Left lung (tissue), 14 donors: ENCODE measurements at places on chromosomes 11 and 22. TPM values are rescaled to one million over a fixed set of nuclear protein-coding genes. Genes with fewer than 3 reads are reported as not detected.

- no peaks in the 10 kb centered on the region for H3K36me3 ChIP-seq
- H3K27ac ChIP-seq = peak overlapping the region; percentile 56
- no peak overlapping the region for H3K4me3 ChIP-seq
- peaks cover 7% of the 10 kb centered on the region for H3K4me1 ChIP-seq
Measured at GRCh38 chr11:124898263-124898680, 607 bp upstream of the ROBO4 start.

GRCh38 chr11:37323843-37324242 is 725.8 kb upstream of the RAG2 start:
- DNase-seq = no peak
- no peaks in the 10 kb centered on the region for H3K36me3 ChIP-seq
- H3K4me1 ChIP-seq = no peaks in the 10 kb centered on the region
- H3K27me3 ChIP-seq = no peaks in the 10 kb centered on the region

CSKMT gene
- 6.8 TPM for polyA plus RNA-seq

- H3K27me3 ChIP-seq = no peaks in the 10 kb centered on the region
- H3K27ac ChIP-seq = no peak overlapping the region
- no peak overlapping the region for H3K4me3 ChIP-seq
- H3K4me1 ChIP-seq = no peaks in the 10 kb centered on the region
- no peaks in the 10 kb centered on the region for H3K36me3 ChIP-seq
Measured at GRCh38 chr11:27433742-27434141, 38.8 kb downstream of the LGR4 start.

DNA sequence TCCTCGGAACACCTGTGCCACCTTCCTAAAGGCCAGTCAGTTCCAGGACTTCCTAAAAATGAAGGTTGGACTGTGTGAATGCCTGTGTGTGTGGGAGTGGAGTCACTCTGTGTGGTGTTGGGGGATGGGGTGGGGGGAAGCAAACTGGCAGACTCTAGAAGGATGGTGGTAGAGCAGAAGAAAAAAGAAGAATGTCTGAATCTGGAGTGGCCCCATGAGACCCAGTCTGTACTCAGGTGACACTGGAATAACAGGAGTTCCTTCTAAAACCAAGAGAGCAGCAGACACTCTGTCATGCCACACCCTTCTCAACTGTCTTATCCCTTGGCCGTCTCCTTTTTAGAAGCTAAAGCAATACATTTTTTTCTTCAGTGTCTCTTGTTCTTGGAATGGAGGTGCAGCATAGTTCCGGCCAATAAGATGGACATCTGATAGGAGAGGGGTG is 82.9 kb downstream of the MAML2 start:
- H3K27me3 ChIP-seq = no peaks in the 10 kb centered on the region
- H3K36me3 ChIP-seq = no peaks in the 10 kb centered on the region
- no peak overlapping the region for H3K27ac ChIP-seq
- H3K4me3 ChIP-seq = no peak overlapping the region
- peaks cover 27% of the 10 kb centered on the region for H3K4me1 ChIP-seq
- DNase-seq = no peak

ZBTB16 gene
- 11.3 TPM for polyA plus RNA-seq

- no peaks in the 10 kb centered on the region for H3K36me3 ChIP-seq
- H3K4me1 ChIP-seq = peaks cover 3% of the 10 kb centered on the region
- no peak overlapping the region for H3K4me3 ChIP-seq
- no peak overlapping the region for H3K27ac ChIP-seq
- DNase-seq = no peak
- H3K27me3 ChIP-seq = peaks cover 25% of the 10 kb centered on the region
Measured at GRCh38 chr11:61201476-61201875, 1.8 kb upstream of the PGA3 start.

DNA sequence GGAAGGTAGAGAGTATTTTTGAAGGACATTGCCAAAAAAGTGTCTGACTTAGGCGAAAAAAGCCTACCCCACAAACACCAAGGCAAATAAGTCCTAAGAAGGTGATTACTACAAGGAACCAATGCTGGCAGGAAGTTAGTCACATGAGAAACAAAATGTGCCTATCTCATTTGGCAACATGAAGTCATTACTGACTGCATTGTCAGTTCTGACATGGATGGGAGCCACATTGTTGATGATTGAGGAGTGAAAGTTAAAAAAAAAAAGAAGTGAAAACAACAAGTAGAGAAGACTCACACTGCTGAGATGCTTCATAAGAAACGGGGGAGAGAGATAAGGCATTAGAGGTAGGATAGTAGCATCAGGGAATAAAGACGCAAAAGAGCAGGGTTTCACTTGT is 141.5 kb upstream of the FAT3 start:
- no peak overlapping the region for H3K4me3 ChIP-seq
- no peaks in the 10 kb centered on the region for H3K36me3 ChIP-seq
- no peaks in the 10 kb centered on the region for H3K27me3 ChIP-seq

GRCh38 chr11:110133160-110133559 is 40.0 kb downstream of the ZC3H12C start:
- no peaks in the 10 kb centered on the region for H3K4me1 ChIP-seq
- DNase-seq = no peak
- no peak overlapping the region for H3K27ac ChIP-seq

GRCh38 chr11:35313066-35313759 is 106.1 kb downstream of the SLC1A2 start:
- H3K4me3 ChIP-seq = no peak overlapping the region
- no peak for DNase-seq
- H3K36me3 ChIP-seq = no peaks in the 10 kb centered on the region
- H3K27ac ChIP-seq = no peak overlapping the region
- no peaks in the 10 kb centered on the region for H3K4me1 ChIP-seq

- no peak overlapping the region for H3K4me3 ChIP-seq
- DNase-seq = no peak
- H3K27ac ChIP-seq = no peak overlapping the region
- H3K27me3 ChIP-seq = no peaks in the 10 kb centered on the region
- H3K4me1 ChIP-seq = no peaks in the 10 kb centered on the region
Measured at GRCh38 chr11:488992-489391, 18.1 kb downstream of the RNH1 start.

HBG2 gene
- 1,963 TPM for polyA plus RNA-seq

- peaks cover 7% of the 10 kb centered on the region for H3K4me1 ChIP-seq
- no peak overlapping the region for H3K4me3 ChIP-seq
- no peaks in the 10 kb centered on the region for H3K36me3 ChIP-seq
- no peaks in the 10 kb centered on the region for H3K27me3 ChIP-seq
Measured at GRCh38 chr11:7677071-7677470, 3.8 kb upstream of the CYB5R2 start.

- no peak overlapping the region for H3K4me3 ChIP-seq
- peaks cover 10% of the 10 kb centered on the region for H3K4me1 ChIP-seq
- H3K36me3 ChIP-seq = no peaks in the 10 kb centered on the region
Measured at GRCh38 chr11:69483691-69484426, 2.4 kb downstream of the LINC01488 start.

TESMIN gene
- polyA plus RNA-seq = 12.8 TPM

GRCh38 chr11:104279587-104279986 is 115.6 kb upstream of the PDGFD start:
- H3K27ac ChIP-seq = no peak overlapping the region
- DNase-seq = no peak
- no peak overlapping the region for H3K4me3 ChIP-seq
- H3K4me1 ChIP-seq = no peaks in the 10 kb centered on the region
- no peaks in the 10 kb centered on the region for H3K27me3 ChIP-seq

GRCh38 chr22:44407171-44407986 is 90.7 kb downstream of the RTL6 start:
- no peaks in the 10 kb centered on the region for H3K27me3 ChIP-seq
- no peak overlapping the region for H3K4me3 ChIP-seq
- H3K27ac ChIP-seq = no peak overlapping the region
- no peak for DNase-seq
- H3K4me1 ChIP-seq = no peaks in the 10 kb centered on the region

- no peak for DNase-seq
- H3K4me1 ChIP-seq = no peaks in the 10 kb centered on the region
- H3K27me3 ChIP-seq = no peaks in the 10 kb centered on the region
- H3K36me3 ChIP-seq = no peaks in the 10 kb centered on the region
- no peak overlapping the region for H3K4me3 ChIP-seq
Measured at GRCh38 chr11:111397034-111397433, 18.0 kb upstream of the POU2AF1 start.

GRCh38 chr11:7281809-7282208 is 30.1 kb downstream of the SYT9 start:
- no peaks in the 10 kb centered on the region for H3K4me1 ChIP-seq
- no peaks in the 10 kb centered on the region for H3K36me3 ChIP-seq
- H3K27ac ChIP-seq = no peak overlapping the region
- H3K4me3 ChIP-seq = no peak overlapping the region

OR51S1 gene
- not detected for polyA plus RNA-seq

DNA sequence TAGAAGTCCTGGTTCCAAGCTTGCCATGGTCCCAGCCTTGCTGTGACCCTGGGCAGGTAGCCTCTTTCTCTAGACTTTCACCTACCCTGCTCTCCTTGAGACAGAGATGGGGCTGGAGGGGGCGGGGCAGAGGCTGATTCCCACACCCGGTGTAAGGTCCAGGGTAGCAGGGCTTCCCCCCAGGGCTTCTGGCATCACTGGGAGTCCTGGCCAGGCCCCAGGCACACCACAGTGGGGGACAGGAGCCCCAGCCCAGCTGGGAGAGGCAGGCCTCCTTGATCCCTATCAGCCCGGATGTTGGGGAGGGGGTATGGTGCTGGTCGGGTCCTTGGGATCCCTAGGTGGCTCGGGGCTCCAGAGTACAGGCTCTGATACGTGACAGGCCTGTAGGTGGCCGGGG is 1.7 kb upstream of the NUDT8 start:
- no peak overlapping the region for H3K27ac ChIP-seq
- H3K36me3 ChIP-seq = no peaks in the 10 kb centered on the region
- no peaks in the 10 kb centered on the region for H3K27me3 ChIP-seq
- no peak overlapping the region for H3K4me3 ChIP-seq
- peaks cover 20% of the 10 kb centered on the region for H3K4me1 ChIP-seq

DNA sequence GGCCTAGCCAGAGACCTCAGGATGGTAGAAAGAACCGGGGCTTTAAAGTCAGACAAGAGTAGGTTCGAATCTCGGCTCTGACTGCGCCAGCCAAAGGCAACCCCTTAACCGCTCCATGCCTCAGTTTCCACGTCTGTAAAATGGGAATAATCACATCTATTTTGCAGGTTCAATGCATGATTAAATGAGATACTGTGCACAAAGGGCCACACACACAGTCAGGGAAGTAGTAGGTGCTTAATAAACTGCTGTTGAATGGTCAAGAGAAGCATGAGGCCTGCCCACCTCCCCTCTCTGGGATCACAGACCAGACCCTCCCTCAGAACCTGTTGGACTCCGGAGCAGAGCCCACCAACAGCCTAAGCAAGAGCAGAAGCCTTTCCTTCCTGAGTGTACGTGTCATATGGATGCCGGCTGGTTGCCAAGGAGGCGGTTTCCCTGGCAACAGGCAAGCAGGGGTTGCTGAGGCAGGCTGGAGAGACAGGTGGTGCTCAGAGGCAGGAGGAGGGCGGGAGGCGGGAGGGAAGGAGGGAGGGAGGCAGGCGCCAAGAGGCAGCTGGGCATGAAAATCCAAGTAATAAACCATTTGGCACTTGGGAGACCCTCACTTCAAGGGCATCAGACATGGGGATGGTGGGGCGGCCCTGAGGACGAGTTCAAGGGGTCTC is 43.9 kb downstream of the NFAM1 start:
- H3K4me3 ChIP-seq = no peak overlapping the region
- H3K27me3 ChIP-seq = no peaks in the 10 kb centered on the region
- no peak for DNase-seq
- H3K27ac ChIP-seq = no peak overlapping the region

GRCh38 chr11:64823568-64824119 is 13.3 kb upstream of the MEN1 start:
- no peak for DNase-seq
- H3K27me3 ChIP-seq = no peaks in the 10 kb centered on the region
- peaks cover 12% of the 10 kb centered on the region for H3K36me3 ChIP-seq
- H3K4me3 ChIP-seq = no peak overlapping the region

CD82 gene
- polyA plus RNA-seq = 65.6 TPM

DNA sequence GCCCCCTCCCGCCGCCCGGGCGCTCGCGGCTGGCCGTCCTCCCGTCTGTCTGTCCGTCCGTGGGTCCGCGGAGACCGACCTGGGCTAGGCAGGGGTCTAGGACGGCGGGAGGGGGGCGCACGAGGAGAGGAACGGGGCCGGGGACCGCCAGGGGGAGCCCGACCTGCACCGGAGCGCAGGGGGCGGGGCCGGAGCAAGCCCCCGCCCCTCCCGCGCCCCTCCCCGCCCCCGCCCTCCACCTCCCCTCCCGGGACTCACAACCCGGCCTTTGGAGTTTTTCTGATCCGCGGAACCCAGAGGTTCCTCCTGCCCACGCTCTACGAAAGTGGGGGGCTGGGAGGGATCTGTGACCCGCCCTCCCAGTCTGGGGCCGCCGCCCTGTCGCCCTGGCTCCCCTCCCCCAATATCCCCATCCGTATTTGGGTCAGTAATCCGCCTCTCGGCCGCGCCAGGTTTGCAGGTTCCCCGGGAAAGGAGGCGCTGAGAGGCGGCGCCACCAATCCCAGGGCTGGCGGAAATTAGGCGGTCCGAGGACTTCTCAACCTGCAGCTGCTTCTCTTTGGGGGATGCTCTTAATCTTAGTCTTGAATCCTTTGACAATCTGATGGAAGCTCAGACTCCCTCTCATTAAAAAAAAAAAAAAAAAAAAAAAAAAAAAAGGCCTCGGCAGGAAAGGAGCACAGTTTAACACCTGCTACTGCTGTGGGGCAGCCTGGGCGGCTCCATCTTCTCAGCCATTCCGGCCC is 925 bp upstream of the KCNJ11 start:
- peak overlapping the region; percentile 53 for H3K4me3 ChIP-seq
- no peak overlapping the region for H3K27ac ChIP-seq
- H3K27me3 ChIP-seq = peaks cover 26% of the 10 kb centered on the region
- DNase-seq = peak; percentile 92
